ENCODE measurements at places on chromosomes 5 and 9.

- DNase-seq = no peak
Observed at GRCh38 chr5:2459251-2459650, 292.2 kb downstream of the IRX2 start.

DNA sequence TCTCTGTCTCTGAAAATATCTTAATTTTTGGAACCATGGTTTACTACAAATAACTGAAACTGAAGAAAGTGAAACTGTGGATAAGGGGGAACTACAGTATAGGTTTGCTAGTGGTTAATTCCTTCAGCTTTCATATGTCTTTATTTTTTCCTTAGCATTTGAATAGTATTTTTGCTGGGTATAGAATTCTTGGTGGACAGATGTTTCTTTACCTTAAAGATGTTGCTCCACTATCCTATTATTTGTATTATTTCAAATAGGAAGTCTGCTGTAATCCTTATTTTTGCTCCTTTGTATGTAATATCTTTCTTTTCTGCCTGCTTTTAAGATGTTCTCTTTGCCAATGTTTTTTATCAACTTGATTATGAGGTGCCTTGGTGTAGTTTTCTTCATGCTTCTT is 152.9 kb upstream of the ISL1 start:
- DNase-seq = no peak

DNA sequence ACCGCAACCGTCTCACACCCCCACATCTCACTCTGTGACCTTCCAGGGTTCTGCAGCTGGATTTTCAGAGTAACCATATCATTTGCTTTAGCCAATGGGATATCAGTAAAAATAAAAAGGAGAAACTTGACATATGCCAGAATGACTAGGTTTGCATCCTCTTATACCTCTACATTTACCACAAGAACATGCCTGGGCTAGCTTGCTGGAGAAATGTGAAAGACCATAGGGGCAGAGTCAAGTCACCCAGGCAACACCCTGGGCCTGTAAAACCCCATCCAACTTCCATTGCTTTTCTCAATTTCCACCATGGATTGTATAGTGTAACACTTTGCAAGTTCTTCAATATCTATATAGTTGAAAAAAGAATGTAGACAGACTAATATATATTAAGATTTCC is 731.1 kb downstream of the PTPRD start:
- DNase-seq = no peak

DNA sequence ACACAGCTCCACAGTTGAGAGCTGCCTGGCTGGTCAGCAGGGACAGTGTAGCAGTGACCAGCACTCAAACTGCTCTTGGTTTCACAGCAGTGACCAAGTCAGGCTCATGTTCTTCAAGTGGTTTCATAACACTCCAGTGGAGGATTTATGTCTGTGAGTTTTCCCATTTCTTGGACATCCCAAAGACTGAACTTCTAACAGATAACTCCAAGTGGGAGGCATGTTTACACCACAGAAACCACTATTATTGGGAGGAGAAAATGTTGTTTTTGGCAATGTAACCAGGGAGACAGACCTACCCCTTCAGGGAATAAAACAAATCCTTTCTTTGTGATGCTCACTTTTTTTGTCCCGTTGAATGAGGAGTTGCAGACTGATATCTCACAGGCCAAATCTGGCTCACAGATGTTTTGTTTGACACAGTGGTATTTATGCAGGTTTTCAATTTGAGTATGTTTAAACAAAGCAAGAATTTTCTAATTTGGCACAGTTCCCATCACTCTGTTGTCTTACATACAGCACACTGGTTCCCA is 141.5 kb downstream of the RMI1 start:
- peak; percentile 11 for DNase-seq

DNA sequence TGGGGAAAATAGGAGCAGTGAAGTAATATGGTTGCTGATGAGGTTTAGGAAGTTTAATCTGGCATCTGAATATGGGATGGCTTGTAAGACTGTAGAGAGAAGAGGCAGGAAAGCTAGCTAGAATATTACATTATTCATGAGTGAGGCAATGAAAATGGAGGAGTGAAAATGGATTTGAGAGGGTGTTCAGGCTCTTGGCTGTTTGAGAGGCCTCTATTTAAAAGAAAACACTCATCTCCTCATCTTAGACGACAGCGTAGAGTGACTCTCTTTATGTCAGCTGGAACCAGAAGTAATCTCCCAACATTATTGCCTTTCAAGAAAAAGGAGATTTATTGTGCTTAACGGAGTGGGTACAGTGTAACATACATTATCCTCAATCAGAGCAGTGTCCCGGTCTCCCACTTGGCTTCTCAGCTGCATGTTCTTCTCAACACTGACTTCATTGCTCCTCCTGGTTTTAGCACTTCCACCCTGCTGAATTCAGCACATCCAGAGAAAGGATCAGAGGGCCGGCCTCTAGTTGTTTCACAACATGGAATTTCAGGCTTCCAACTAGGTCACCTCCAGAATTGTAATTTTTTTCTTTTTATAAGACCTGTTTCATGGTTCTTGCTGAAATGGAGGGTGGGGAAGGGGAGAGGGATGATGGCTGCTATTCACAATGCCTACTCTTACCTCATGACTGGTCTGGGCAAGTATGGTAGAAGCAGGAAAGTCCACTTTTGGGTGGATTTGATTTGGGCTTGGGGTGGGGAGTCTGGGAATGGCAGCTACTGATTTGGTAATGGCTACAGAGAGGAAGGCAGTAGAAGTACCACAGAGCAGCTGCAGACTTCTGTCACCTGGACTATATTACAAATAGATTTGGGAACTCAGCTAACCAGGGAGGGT is 52.9 kb upstream of the KIAA1958 start:
- no peak for DNase-seq

DNA sequence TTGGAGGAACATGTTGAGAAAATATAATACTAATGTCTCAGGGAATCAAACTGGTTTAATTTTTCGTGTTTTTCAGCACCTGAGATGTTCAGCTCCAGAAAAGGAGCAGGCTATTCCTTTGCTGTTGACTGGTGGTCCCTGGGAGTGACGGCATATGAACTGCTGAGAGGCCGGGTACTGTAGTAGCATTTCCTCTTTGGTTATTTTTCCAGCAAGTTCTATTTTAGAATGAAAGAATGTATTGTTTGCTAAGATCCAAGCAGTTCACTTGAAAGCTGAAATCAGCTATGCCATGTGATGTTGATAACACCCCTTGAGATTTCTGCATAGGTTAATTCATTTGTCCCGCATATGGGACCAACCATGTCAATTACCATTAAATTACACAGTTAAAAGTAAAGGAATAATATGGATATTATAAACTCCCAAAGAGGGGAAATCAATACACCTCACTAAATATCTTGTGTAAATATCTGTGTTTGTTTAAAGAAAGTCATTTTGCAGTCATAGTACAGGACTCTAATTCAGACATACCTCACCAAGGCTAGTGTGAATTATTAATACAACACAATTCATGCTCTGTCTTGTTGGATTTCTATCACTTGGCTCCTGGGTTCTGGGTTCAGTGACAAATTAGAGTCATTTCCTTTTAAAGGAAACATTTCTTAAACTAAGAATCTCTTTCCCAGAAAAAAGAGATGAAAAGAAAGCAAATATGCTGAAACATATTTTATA is 126.8 kb downstream of the STK32A start:
- no peak for DNase-seq

DNA sequence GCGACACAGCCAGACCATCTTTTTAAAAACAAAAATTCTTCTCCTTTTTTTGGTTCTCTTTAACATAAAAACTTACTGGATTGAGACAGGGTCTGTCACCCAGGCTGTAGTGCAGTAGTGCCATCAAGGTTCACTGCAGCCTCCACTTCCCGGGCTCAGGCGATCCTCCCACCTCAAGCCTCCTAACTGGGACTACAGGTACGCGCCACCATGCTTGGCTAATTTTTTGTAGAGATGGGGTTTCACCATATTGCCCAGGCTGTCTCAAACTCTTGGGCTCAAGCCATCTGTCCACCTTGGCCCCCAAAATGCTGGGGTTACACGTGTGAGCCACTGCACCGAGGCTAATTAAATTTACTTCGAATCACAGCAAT is 13.8 kb downstream of the HNRNPK start:
- no peak for DNase-seq

DNA sequence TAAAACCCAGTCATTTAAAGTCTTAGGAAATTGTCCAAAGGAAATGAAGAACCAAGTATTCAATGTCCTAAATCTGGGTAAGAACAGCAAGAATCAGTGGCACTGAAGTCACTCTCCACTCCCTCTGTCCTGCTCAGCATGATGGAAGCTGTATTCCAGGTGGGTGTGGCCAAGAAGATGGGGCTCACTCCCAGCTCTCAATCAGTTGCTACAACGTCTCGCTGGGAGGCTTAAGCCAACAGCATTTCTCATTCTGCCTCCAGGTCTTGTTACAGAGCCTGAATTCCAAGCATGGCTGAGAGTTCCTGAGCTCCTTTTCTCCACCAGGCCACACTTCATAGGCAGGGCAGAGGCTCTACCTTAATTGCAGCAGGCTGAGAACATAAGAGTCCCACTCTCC is 41.2 kb upstream of the TRIO start:
- DNase-seq = no peak

All from non-pigmented ciliary epithelial cell (primary cell).